ENCODE measurements at places on chromosomes 12 and 14.

GRCh38 chr14:71341156-71341555 is 433.9 kb downstream of the PCNX1 start:
- DNase-seq = no peak

DNA sequence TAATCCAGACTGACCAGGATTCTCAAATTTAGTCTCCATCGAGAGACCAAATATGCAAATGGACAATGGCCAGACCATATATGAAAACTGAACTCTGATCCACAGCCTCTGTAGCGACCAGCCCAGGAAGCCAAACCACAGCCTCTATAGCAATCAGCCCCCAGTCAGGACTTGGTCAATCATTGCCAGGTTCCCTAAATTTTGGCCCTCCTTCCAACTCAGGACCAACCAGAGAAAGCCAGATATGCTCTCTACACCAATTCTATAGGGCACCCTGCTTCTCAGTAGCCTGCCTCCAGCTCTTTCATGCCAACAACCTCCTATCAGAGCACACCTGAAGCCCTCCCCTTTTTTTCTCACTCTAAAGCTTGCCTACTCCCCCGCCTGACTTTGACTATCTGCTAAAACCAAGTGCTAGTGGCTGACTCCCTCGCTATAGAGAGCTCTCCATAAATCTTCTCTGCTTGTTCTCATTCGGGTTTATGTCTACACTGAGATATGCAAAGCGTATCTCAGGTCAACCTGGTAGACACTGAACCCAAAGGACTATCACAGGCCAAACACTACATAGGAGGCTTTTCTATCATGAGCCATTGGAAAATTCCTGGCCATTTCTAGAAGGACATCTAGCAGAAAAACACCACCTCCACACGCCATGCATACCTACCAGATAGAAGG is 110.5 kb upstream of the FUT8 start:
- DNase-seq = no peak

- no peak for DNase-seq
Observed at GRCh38 chr12:92552412-92553108, 150.2 kb upstream of the PLEKHG7 start.

GRCh38 chr12:2240390-2240789 is 187.6 kb downstream of the CACNA1C start:
- no peak for DNase-seq

DNA sequence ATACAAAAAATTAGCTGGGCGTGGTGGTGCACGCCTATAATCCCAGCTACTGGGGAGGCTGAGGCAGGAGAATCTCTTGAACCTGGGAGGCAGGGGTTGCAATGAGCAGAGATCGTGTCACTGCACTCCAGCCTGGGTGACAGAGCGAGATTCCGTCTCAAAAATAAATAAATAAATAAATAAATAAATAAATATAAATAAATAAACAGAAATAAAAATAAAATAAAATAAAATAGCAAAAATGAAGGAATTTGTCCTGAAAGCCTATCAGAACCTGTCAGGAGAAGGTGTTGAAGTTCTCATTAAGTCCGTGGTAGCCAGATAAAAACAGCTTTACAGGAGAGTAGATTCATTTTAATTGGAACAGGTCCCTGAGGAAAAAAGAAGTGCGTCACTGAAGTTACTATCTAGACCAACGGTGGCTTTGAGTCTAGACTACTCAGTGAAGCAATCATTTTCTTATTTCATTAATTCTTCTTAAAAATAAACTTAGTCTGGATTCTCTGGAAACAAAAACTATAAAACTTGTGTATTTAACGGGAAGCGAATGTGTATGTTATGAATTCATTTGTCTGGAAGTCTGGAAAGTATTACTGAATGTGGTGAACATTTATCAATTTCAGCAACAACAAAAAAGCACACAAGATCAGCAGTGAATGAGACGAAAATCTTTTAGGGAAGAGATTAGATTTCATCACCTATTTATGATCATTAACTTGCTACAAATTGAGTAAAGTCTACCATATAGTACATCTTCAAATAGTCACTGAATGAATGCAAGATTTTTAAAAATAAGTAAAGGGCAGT is 248.5 kb upstream of the PDE3A start:
- DNase-seq = no peak

Measured in stimulated activated CD8-positive, alpha-beta memory T cell treated with anti-CD3 and anti-CD28 coated beads, Interleukin-4, amount 100 ng/mL, for 4 hours (primary cell).